Psoas muscle (tissue), 8 donors: ENCODE measurements at places on chromosomes 13 and 19. TPM values are rescaled to one million over a fixed set of nuclear protein-coding genes. Genes with fewer than 3 reads are reported as not detected.

DNA sequence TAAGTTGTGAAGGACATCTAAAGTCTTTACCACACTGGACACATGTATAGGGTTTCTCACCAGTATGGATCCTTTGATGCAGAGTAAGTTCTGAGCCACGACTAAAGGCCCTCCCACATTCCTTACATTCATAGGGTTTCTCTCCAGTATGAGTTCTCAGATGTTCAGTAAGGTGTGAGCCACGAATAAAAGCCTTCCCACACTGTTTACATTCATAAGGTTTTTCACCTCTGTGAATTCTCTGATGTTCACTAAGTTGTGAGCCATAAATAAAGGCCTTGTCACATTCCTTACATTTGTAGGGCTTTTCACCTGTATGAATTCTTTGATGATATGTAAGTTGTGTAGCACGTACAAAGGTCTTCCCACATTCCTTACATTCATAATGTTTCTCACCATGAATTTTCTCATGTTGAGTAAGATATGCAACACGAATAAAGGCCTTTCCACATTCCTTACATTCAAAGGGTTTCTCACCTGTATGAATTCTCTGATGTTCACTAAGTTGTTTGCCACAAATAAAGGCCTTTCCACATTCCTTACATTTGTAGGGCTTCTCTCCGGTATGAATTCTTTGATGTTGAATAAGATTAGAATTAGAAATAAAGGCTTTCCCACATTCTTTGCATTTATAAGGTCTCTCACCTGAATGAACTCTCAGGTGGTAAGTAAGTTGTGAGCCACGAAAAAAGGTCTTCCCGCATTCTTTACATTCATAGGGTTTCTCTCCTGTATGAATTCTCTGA lies 29.8 kb downstream of the ZNF571 start:
- no peaks in the 10 kb centered on the region for H3K27me3 ChIP-seq
- no peaks in the 10 kb centered on the region for H3K4me1 ChIP-seq
- DNase-seq, result no peak
- H3K36me3 ChIP-seq, result peaks cover 26% of the 10 kb centered on the region

PRKCG gene
- total RNA-seq, result not detected

DNA sequence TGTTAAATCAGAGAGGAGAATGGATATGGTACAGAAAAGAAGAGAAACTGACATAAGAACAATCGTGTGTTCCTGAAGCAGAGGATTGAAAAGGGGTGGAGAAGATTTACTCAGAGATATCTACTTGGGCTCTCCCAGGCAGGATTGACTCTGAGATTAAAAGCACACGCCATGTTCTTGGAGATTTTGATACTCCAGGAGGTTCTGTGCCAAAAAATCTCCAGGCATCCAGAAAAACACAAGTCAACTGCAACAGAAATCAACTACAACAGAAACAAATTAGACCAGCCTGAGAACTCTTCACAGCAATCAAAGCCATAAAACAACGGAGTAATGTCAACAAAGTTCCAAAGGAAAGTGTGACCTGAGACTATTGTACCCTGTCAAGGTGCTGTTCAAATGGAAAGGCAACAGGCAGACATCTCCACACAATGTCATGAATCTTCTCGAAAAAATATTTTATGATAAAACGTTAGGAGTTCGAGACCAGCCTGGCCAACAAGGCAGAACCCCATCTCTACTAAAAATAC lies 104.2 kb downstream of the UBL3 start:
- H3K36me3 ChIP-seq, result no peaks in the 10 kb centered on the region
- DNase-seq, result no peak
- H3K27ac ChIP-seq, result no peak overlapping the region
- peaks cover 4% of the 10 kb centered on the region for H3K27me3 ChIP-seq

C19orf44 gene
- 7.1 TPM for total RNA-seq
